ENCODE measurements at places on chromosomes 12 and 14.

GRCh38 chr14:29205658-29206057, 439.1 kb downstream of the FOXG1 start:
- DNase-seq = no peak

DNA sequence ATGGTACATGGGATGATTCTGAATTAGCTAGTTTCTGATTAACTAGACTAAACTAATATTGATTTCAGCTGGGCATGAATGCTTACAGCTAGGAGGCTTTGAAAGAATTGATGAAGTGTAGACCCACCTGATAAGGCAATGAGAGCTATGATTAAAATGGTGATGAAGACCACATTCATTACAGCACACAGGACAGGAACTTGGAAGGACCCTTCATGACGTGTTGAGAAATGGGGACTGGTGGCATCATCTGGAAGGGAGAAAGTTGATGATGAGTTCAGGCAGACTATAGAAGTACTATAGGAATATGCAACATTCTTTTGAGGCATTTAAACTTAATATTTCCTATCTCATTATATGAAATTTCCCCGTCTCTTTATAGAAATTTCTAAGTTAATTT, 4.5 kb downstream of the CD69 start:
- no peak for DNase-seq

- no peak for DNase-seq
These were observed 7.0 kb downstream of the MLF2 start for GRCh38 chr12:6745741-6746525.

DNA sequence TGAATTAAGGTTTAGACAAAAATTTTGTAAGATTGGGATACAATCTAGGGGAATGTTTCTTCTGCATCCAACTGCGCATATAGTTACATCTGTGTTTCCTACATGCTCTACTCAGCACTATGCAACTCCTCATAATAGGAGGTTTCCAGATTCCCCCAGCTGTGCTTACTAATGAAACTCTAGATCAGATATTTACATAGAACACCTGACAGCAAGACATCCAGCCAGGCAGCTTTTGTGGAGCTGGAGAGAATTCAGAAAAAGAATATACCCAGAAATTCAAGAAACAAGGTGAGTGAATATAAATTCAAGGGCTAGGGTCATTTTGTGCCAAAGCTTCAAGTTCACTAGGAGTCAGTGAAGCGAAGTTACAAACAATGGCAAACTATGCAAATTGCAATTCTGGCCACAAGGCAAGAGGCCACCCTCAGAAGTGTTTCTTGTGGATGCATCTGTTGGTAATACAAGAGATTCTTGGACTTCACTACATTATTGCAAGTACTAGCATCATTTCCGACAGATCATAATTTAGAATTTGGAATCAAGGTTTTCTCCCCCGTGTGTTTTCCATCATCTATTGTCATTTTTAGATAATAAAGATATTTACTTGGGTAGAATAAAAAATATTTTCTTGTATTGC, 341.2 kb upstream of the NAV3 start:
- DNase-seq = no peak

DNA sequence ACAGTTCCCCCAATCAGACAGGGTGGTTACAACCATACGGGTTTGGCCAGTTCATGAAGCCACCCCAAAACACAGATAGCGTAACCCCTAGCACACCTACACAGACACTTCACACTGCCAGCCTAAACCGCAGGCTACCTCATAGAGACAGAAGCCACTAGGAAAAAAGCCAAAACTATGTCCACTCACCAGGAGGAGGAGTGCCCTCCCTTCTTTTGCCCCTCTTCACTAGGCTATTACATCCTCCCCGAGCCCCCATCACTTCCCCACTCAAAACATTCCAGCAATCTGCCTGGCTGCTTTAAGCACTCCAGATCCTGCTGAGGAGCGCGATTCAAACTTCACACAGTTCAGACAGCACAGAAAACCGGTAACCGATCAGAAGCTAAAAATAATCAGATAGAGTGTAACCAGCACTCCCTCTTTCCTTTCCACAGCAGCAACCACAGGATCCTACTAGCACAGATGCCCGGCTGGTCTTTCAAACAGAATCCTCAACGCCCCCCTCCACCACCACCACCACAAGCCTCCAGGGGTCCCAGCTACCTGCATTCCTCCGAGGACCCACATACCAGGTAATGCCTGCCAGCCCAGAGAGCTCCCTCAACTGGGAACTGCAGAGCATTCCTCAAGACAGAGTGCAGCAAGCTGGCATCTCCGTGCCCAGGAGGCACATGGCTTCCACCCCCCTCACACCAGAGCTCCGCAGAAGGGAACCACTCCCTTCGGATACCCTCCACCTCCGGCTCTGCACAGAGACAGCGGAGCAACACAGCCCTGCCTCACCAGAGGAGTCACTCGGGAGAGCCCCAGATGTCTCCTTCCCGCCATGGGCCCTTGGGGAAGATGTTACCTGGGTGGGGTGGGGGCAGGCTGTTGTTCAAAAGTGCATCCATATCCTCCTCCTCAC, 1.5 kb downstream of the CHD4 start:
- no peak for DNase-seq

DNA sequence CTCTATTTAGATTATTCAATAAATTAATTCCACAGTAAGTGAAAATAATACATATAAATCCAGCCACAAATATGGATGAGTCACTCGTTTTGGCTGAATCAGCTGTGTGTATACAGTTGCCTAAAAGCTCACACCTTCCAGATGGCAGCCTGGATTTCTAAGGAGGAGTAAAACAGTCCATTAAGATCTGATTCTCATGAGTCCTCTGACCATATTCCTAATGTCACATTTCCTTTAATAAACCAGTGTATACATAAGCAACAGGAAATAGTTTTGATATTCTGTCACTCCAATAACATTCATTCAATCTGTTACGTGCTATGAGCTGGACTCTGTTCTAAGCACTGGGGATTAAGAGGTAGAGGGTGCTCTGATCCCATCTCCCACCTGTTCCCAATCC, 21.8 kb downstream of the MDM1 start:
- no peak for DNase-seq

All from omental fat pad (tissue), 4 donors.